Fibroblast of lung (primary cell): ENCODE measurements at places on chromosomes 6 and 20.

DNA sequence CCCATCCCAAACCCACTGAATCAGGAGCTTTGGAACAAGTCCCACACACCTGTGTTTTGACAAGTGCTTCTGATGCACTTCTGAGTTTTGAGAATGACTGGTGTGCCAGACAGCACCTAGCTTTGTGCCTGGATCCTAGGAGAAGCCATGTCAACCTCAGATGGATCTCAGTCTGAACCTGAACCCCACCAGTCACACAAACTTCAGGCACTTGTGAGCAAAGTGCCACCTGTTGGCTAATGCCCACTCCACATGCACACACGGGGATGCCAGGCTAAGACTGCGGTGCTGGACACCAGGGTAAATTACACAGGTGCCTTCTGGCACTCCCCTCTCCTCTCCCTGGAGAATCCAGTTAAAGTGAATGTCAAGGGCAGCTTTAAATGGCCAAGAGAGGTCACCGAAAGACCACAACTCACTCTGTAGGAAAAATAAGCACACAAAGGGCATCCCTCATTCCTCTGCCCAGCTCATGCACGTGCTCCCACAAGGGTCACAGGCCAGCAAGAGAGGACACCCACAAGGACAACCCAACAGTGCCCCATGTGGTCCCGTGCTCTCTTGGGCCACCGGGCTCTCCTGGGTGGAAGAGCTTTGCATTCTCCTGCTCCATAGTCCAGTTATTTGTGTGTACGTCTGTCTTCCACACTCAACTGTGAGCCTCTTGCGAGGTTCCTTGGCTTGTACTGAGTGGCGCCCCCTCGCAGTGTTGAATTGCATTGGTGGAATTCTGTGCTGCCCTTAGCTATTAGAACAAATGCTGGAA, 45.6 kb downstream of the TAF8 start:
- no peak for DNase-seq
- no peaks in the 10 kb centered on the region for H3K27me3 ChIP-seq
- H3K27ac ChIP-seq: no peak overlapping the region
- no peak overlapping the region for H3K4me3 ChIP-seq
- H3K36me3 ChIP-seq: no peaks in the 10 kb centered on the region

DNA sequence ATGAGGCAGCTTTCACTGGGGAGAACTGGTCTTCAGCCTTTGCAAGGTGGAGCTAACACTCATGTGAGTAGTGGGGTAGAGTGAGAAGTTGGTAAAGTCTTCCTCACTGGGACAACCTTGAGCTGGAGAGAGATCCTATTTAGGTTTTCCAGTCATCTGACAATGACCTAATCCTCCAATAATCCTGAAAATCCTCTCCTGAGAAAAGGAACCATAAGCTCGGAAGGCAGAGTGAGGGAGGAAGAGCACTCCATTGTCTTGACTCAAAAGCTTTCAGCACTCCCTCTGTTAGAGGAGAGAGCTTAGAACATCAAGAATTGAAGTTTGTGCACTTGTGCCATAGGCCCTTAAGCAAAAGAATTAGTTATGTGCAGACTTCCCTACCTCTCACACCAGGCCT, 77.8 kb downstream of the TRAM2 start:
- no peaks in the 10 kb centered on the region for H3K27me3 ChIP-seq
- peaks cover 23% of the 10 kb centered on the region for H3K4me1 ChIP-seq
- H3K4me3 ChIP-seq: no peak overlapping the region
- peak overlapping the region; percentile 21 for H3K27ac ChIP-seq
- H3K36me3 ChIP-seq: peaks cover 26% of the 10 kb centered on the region

- DNase-seq: no peak
- H3K4me1 ChIP-seq: no peaks in the 10 kb centered on the region
- no peak overlapping the region for H3K4me3 ChIP-seq
- no peak overlapping the region for H3K27ac ChIP-seq
- no peaks in the 10 kb centered on the region for H3K36me3 ChIP-seq
Observed at GRCh38 chr6:117615750-117616390, 13.6 kb upstream of the GOPC start.

GRCh38 chr20:50450881-50451752, 59.1 kb upstream of the PTPN1 start:
- peaks cover 18% of the 10 kb centered on the region for H3K4me1 ChIP-seq
- H3K36me3 ChIP-seq: no peaks in the 10 kb centered on the region
- H3K27me3 ChIP-seq: no peaks in the 10 kb centered on the region
- H3K4me3 ChIP-seq: no peak overlapping the region
- DNase-seq: peak; percentile 77
- peak overlapping the region; percentile 47 for H3K27ac ChIP-seq

GRCh38 chr6:122715725-122716124, 63.8 kb upstream of the FABP7 start:
- peak; percentile 72 for DNase-seq
- H3K36me3 ChIP-seq: no peaks in the 10 kb centered on the region
- H3K27ac ChIP-seq: no peak overlapping the region
- no peaks in the 10 kb centered on the region for H3K27me3 ChIP-seq
- peaks cover 2% of the 10 kb centered on the region for H3K4me1 ChIP-seq
- no peak overlapping the region for H3K4me3 ChIP-seq

DNA sequence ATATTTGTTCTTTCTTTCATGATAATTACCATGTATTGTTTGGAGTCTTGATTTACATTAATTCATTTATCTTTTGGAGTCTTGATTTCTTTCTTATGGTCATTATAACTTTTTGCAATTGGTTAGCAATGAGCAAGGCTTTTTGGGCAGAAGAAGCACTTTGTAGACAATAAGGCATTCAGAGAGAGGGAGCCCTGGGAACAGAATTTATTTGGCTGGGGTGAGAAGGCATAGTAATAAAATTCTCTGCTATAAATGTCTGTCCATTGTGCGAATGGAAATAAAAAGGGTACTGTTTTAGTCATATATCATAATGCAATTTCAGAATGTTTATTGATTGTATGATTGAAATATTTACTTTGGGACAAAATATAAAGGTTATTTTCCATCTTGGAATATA, 147.0 kb downstream of the SLC35F1 start:
- no peak overlapping the region for H3K4me3 ChIP-seq
- H3K27ac ChIP-seq: no peak overlapping the region
- no peaks in the 10 kb centered on the region for H3K36me3 ChIP-seq
- H3K4me1 ChIP-seq: no peaks in the 10 kb centered on the region
- no peaks in the 10 kb centered on the region for H3K27me3 ChIP-seq

DNA sequence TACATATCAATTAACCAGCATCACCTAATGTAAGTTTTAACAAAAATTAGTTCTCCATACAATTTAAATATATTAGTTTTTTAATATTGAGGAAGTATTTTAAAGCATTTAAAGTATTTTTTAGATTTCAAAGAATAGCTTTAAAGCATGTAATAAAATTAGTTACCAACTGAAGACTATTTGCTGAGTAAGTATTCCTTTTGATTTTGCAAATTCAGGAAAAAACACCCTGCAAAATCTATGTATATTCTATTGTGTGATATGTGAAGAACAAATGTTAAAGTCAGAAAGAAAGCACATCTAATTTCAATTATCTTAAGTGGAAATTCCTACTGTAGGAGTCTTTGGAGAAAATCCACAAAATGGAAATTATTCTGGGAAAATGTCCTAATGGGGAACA, 107.3 kb downstream of the COL21A1 start:
- H3K27ac ChIP-seq: no peak overlapping the region
- no peak for DNase-seq
- H3K27me3 ChIP-seq: no peaks in the 10 kb centered on the region
- no peak overlapping the region for H3K4me3 ChIP-seq
- no peaks in the 10 kb centered on the region for H3K36me3 ChIP-seq

- no peaks in the 10 kb centered on the region for H3K36me3 ChIP-seq
- peaks cover 45% of the 10 kb centered on the region for H3K27me3 ChIP-seq
- no peak for DNase-seq
- no peak overlapping the region for H3K27ac ChIP-seq
Observed at GRCh38 chr6:34143196-34143883, 2.5 kb downstream of the GRM4 start.

DNA sequence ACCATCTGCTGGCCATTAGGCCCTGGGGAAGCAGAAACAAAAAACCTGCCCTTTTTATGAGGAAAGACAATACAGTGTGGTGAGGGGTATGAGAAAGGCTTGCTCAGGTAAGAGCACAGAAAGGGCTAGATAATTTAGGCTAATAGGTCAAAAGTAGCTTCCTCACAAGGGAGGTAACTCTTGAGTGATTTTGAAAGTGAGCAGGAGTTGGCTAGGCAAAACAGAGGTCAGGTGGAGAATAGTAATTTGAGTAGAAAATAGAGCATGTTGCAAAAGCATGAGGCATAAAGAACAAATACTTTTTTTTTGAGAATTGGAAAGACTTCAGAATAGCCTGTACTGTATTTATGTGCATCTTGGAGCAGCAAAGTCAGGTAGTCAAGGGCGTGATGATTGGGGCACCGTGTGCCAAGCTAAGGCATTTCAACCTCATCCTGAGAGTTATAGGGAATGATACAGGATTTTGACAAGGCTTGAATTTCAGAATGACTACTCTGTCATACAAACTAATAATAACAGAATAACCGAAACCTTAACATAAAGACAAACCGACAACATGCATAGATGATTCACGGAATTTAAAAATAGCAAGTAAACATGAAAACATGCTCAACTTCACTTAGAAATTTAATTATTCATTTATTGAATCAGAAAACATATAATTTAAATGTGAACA, 123.0 kb upstream of the ENPP5 start:
- H3K4me3 ChIP-seq: no peak overlapping the region
- no peaks in the 10 kb centered on the region for H3K36me3 ChIP-seq
- no peak for DNase-seq

GRCh38 chr6:138424004-138424904, 20.2 kb downstream of the HEBP2 start:
- H3K27ac ChIP-seq: no peak overlapping the region
- no peaks in the 10 kb centered on the region for H3K27me3 ChIP-seq
- H3K4me1 ChIP-seq: peaks cover 2% of the 10 kb centered on the region
- DNase-seq: no peak
- peaks cover 5% of the 10 kb centered on the region for H3K36me3 ChIP-seq

DNA sequence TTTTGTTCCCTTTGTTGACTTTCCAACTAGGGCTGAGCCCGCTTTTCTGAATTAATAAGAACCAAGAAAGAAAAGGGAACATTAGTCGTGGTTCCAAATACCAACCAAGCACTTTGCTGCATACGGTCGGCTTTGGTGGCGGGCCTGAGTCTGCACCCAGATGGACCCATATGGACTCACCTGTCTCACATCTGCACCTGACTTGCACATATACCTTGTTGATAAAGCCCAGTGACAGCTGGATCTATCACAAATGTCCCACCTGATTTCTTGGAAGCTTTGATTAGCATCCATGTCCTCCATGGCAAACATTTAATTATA, 39.0 kb downstream of the TPD52L1 start:
- no peak overlapping the region for H3K27ac ChIP-seq
- no peak overlapping the region for H3K4me3 ChIP-seq
- peaks cover 3% of the 10 kb centered on the region for H3K4me1 ChIP-seq
- H3K27me3 ChIP-seq: no peaks in the 10 kb centered on the region
- H3K36me3 ChIP-seq: no peaks in the 10 kb centered on the region

DNA sequence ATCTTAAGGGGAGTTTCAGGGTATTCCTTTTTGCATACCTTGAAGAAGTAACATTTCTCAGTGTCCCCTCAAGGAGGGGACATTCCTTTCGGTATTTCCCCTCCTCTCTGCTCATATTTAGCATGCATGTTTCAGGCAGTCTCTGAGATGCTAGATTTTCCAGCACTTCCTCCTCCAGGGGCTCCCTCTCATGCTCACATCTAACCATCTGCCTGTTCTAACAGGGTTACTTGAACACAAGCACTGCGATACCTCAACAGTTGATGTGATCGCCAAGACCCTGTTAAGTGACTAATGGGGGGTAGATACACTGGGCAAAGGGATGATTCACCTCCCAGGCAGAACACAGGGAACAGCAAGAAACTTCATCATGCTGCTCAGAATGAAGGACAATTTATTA, 12.9 kb upstream of the MCM3 start:
- no peak overlapping the region for H3K27ac ChIP-seq
- H3K4me3 ChIP-seq: no peak overlapping the region
- H3K36me3 ChIP-seq: no peaks in the 10 kb centered on the region
- H3K27me3 ChIP-seq: no peaks in the 10 kb centered on the region

DNA sequence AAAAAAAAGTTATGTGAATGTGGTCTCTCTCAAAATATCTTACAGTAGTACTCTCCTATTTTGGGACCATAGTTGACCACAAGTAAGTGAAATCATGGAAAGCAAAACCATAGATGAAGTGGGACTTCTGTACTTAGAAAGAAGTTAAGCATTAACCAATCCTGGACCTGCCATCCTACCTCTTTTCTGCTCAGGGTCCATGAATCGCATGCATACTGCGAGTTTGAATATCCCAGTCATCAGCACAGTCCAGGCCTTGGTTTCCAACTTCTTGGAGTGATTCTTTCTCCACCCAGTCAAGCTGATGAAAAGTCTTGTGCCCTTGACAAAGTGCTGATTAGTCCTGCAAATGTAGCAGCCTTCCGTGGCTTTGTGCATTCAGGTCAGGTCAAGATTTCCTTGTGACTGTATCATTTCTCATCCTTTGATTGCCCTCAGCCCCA, 46.0 kb downstream of the RNF217 start:
- no peak overlapping the region for H3K27ac ChIP-seq
- H3K4me1 ChIP-seq: peaks cover 6% of the 10 kb centered on the region
- no peaks in the 10 kb centered on the region for H3K27me3 ChIP-seq
- H3K4me3 ChIP-seq: no peak overlapping the region
- no peaks in the 10 kb centered on the region for H3K36me3 ChIP-seq

GRCh38 chr20:12316794-12317193, 399.1 kb downstream of the BTBD3 start:
- H3K4me3 ChIP-seq: no peak overlapping the region
- no peaks in the 10 kb centered on the region for H3K27me3 ChIP-seq
- H3K4me1 ChIP-seq: no peaks in the 10 kb centered on the region

GRCh38 chr6:54629131-54629530, 217.4 kb upstream of the FAM83B start:
- H3K27me3 ChIP-seq: no peaks in the 10 kb centered on the region
- H3K27ac ChIP-seq: no peak overlapping the region
- DNase-seq: peak; percentile 49

- H3K36me3 ChIP-seq: no peaks in the 10 kb centered on the region
- H3K4me1 ChIP-seq: no peaks in the 10 kb centered on the region
- no peak overlapping the region for H3K27ac ChIP-seq
- H3K4me3 ChIP-seq: no peak overlapping the region
- DNase-seq: no peak
Observed at GRCh38 chr6:136463743-136464142, 86.5 kb downstream of the MAP7 start.

- H3K36me3 ChIP-seq: no peaks in the 10 kb centered on the region
- H3K27ac ChIP-seq: no peak overlapping the region
- no peak overlapping the region for H3K4me3 ChIP-seq
- H3K4me1 ChIP-seq: no peaks in the 10 kb centered on the region
Observed at GRCh38 chr6:87391334-87391733, 16.4 kb upstream of the CFAP206 start.
